ENCODE measurements at places on chromosomes 7 and 10. TPM values are rescaled to one million over a fixed set of nuclear protein-coding genes. Genes with fewer than 3 reads are reported as not detected.

VAX1 gene
- 0.27 TPM for total RNA-seq

EPHA1 gene
- not detected for total RNA-seq

MKX gene
- total RNA-seq = not detected

SPDYE5 gene
- total RNA-seq = not detected

RNF148 gene
- total RNA-seq = not detected

LRRC61 gene
- total RNA-seq = 54.9 TPM

CNPY1 gene
- total RNA-seq = not detected

TAS2R5 gene
- total RNA-seq = not detected

LRRD1 gene
- not detected for total RNA-seq

CSTF2T gene
- 19.1 TPM for total RNA-seq

CYP2C9 gene
- total RNA-seq = not detected

PDLIM1 gene
- 14.8 TPM for total RNA-seq

Data from Caki2 (cell line).